ENCODE measurements at places on chromosomes 6 and 20. TPM values are rescaled to one million over a fixed set of nuclear protein-coding genes. Genes with fewer than 3 reads are reported as not detected.

Gene SLC17A3
- not detected for total RNA-seq

Gene SAYSD1
- total RNA-seq, result 14.2 TPM

Gene CFAP206
- total RNA-seq, result 1.0 TPM

Gene ETV7
- 0.45 TPM for total RNA-seq

Gene PLCB4
- 14.0 TPM for total RNA-seq

Gene RGS17
- 1.1 TPM for total RNA-seq

Gene SOD2
- 62.9 TPM for total RNA-seq

Gene CCN6
- not detected for total RNA-seq

Gene ELOVL4
- total RNA-seq, result 3.6 TPM

Gene MAP7
- total RNA-seq, result 15.5 TPM

- H3K4me1 ChIP-seq, result peaks cover 50% of the 10 kb centered on the region
- H3K36me3 ChIP-seq, result no peaks in the 10 kb centered on the region
- peak overlapping the region; percentile 74 for H3K27ac ChIP-seq
- H3K27me3 ChIP-seq, result no peaks in the 10 kb centered on the region
- DNase-seq, result no peak
- H3K4me3 ChIP-seq, result no peak overlapping the region
Measured at GRCh38 chr20:15256676-15257568, 919.5 kb upstream of the FLRT3 start.

GRCh38 chr6:137641474-137642077 lies 147.4 kb upstream of the OLIG3 start:
- DNase-seq, result no peak
- H3K4me1 ChIP-seq, result peaks cover 11% of the 10 kb centered on the region
- no peak overlapping the region for H3K4me3 ChIP-seq
- H3K27ac ChIP-seq, result no peak overlapping the region

DNA sequence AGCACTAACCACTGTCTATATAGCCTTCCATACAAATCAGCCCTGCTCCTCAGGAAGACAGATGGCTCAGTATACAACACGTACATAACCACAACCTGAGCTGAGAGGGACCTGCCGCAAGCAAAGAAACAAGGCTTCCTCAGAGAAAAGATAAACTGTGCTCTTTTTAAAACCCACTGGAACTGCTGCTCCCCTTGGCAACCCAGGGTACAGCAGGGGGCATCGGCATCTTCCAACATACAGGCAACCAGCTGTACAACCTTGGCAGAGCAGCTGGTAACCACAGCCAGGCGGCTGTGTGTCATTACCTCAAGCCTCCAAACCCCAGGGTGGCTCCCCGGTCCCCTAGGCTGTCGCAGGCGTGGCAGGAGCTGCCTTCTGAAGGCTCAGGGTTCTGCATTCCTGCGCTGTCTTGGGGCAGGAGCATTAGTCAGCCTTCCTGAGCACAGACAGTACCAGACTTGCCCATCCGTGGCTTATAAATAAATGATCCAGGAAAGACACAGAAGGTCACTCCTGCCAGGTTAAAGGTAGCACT lies 249.5 kb downstream of the ADGRG6 start:
- H3K36me3 ChIP-seq, result no peaks in the 10 kb centered on the region
- no peak overlapping the region for H3K27ac ChIP-seq
- no peak for DNase-seq
- no peaks in the 10 kb centered on the region for H3K27me3 ChIP-seq

DNA sequence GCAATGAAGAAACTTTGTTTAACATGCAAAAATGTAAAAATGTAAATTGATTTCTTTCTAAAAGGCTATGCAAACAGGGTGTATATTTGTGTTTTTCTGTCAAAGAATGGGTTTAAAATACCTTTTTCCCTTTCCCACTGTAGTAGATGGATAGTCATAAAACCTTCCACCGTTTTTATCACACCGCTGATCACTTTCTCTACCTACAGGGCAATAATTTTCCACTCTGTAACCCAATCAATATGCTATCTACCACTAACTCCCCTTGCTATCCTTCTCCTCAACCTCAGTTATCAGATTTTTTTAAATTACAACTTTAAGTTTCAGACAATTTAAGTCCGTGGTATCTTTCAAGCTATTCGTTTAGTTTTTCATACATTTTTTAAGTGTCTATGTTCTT lies 91.4 kb upstream of the ARID1B start:
- no peaks in the 10 kb centered on the region for H3K36me3 ChIP-seq
- peak overlapping the region; percentile 97 for H3K27ac ChIP-seq
- H3K4me1 ChIP-seq, result peaks cover 11% of the 10 kb centered on the region
- DNase-seq, result no peak

- no peaks in the 10 kb centered on the region for H3K36me3 ChIP-seq
- no peak for DNase-seq
- peaks cover 48% of the 10 kb centered on the region for H3K27me3 ChIP-seq
- H3K4me1 ChIP-seq, result peaks cover 26% of the 10 kb centered on the region
- no peak within 1 kb of the TSS for H3K27ac ChIP-seq
Measured at GRCh38 chr6:36336779-36337241, at the start of gene BNIP5. TSS of gene BNIP5 (minus strand) at chr6:36336888. CDS start at chr6:36330690, 6,198 bp downstream.

DNA sequence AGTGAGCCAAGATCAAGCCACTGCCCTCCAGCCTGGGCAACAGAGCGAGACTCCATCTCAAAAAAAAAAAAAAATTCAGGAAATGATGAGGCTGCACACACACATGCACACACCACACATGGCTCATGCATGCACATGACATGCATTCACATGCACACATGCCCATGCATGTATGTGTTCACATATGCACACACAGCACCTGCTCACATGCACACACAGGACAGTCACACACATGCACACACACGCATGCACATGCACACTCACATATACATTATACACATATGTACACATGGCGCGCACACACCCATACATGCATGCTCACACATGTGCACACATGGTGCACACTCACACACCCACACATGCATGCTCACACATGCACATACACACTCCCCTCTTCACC lies 22.5 kb downstream of the RIPOR3 start:
- no peak overlapping the region for H3K4me3 ChIP-seq
- no peak for DNase-seq
- no peak overlapping the region for H3K27ac ChIP-seq
- no peaks in the 10 kb centered on the region for H3K36me3 ChIP-seq
- peaks cover 25% of the 10 kb centered on the region for H3K4me1 ChIP-seq

DNA sequence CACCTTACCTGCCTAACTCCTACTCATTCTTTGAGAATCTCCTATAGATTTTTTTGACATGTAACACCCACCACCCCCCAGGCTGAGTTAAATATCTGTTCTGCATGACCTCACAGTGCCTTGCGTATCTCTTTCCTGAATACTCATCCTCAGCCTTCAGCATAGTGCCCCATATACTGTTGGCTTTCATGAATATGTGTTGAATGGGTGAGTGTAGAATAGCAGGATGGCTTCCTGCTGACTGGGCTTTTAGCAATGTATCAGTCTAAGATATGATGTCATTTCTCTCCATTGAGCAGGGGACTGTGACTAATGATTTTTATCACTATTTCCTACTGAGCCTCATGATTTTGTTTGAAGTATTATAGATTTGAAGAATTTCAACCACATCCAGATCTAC lies 361.6 kb upstream of the MARCKS start:
- H3K4me3 ChIP-seq, result no peak overlapping the region
- no peaks in the 10 kb centered on the region for H3K27me3 ChIP-seq
- no peak for DNase-seq
- H3K36me3 ChIP-seq, result no peaks in the 10 kb centered on the region
- H3K4me1 ChIP-seq, result no peaks in the 10 kb centered on the region
- H3K27ac ChIP-seq, result no peak overlapping the region

DNA sequence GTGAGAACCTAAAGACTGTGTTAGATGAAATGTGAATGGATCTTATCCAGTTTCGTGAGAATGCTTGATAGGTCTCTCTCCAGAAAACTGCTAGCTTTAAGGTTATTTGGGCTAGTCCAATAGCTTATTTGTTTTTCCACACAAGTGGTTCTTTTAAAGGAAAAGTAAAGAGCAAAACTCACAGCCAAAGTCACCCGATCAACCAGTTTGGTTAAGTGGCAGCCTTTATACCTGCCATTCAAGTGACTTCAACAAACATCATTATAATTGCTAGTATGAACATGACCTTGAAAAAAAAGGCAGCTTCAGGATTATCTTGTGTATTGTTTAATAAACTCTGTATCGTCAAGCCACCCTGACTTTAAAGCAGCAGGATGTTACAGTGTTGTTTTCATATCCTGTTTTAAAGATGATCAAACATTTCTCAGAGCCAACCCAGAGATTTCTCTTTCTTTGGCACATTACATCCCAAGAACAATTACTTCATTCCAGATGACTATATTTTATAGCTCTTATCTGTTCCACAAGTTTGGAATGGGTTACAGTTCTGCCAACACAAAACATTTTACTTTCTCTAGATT lies 253.4 kb downstream of the EPHA7 start:
- no peak for DNase-seq
- H3K4me3 ChIP-seq, result no peak overlapping the region
- no peaks in the 10 kb centered on the region for H3K27me3 ChIP-seq
- no peak overlapping the region for H3K27ac ChIP-seq
- H3K4me1 ChIP-seq, result no peaks in the 10 kb centered on the region

DNA sequence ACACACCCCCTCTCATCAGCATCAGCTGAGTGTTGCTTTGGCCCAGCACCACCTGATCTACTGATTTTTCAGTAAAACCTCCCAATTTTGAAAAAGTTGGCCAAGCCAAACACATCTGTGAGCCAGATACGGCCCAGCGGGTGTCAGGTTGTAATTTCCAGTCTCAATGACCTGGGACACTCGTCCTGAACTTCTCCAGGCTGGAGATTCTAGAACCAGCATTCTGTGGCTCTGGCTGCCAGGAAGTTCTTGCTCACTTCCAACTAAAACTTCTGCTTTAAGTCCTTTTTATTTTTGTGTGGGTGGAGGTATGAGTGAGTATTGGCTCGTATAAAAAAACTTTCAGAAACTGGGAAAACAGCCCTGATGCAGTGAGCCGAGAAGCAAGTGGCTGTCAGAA lies 5.1 kb downstream of the KIAA1755 start:
- peaks cover 11% of the 10 kb centered on the region for H3K4me1 ChIP-seq
- H3K27ac ChIP-seq, result no peak overlapping the region
- DNase-seq, result no peak
- H3K4me3 ChIP-seq, result no peak overlapping the region

DNA sequence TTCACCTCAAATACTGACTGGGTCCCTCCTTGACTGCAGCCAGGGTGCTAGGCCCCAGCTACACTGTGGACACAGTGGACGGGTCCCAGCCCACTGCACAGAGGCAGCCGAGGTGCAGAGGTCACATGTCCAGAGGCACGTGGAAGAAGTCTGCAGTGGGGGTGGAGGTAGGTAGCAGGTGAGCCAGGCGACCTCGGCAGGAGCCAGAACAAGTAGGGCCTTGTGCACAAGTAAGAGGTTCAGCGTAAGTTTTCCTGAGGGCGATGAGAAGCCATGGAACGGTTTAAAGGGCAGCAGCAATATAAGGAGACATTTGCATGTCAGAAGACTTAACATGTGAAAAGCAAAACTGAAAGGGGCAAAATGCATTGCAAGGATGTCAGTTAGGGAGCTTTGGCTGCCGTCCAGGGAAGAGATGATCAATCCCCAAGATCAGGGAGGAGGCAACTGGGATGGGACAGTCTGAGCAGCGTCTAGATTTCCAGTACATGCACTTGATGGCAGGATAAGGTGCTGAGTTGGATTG lies 49.7 kb upstream of the SNX9 start:
- no peak overlapping the region for H3K4me3 ChIP-seq
- H3K27ac ChIP-seq, result peak overlapping the region; percentile 48
- H3K36me3 ChIP-seq, result peaks cover 3% of the 10 kb centered on the region
- H3K27me3 ChIP-seq, result peaks cover 5% of the 10 kb centered on the region
- no peak for DNase-seq
- peaks cover 13% of the 10 kb centered on the region for H3K4me1 ChIP-seq

DNA sequence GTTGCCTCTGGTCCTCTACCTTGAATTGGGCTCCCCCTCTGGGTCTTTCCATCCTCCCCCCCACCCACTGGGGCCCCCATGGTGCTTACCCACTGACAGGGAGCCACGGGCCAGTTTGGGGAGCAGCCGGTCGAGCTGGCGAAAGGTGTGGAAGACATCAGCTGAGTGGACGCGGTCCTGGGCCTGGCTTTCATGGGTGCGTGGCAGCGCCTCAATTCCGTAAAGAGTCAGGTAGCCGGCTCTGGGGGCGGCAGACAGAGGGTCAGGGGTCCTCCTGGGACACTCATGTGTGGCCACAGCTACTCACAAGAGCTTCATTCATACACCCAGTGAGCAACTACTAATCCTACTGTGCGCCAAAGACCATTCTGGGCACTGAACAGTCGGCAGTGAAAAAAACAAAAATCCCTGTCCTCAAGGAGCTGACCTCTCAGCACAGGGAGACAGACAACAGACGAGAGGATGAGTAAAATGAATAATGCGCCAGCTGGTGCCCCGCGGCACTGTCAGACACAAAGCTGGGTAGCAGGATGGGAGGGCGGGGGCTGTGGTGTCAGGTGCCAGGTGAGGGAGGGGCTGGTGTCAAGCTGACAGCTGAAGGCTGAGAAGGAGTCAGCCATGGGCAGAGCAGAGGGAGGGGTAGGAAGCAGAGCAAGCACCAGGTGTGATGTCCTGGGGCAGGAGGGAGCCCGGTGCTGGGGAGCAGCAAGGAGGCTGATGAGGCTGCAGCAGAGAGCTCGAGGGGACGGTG lies 28.3 kb downstream of the PTGIS start:
- no peak overlapping the region for H3K4me3 ChIP-seq
- peaks cover 54% of the 10 kb centered on the region for H3K36me3 ChIP-seq
- H3K4me1 ChIP-seq, result no peaks in the 10 kb centered on the region
- no peaks in the 10 kb centered on the region for H3K27me3 ChIP-seq
- H3K27ac ChIP-seq, result no peak overlapping the region
- no peak for DNase-seq

GRCh38 chr6:32182555-32182981 lies 1.5 kb downstream of the AGER start:
- DNase-seq, result no peak
- H3K27ac ChIP-seq, result peak overlapping the region; percentile 21
- no peak overlapping the region for H3K4me3 ChIP-seq
- no peaks in the 10 kb centered on the region for H3K27me3 ChIP-seq
- peaks cover 25% of the 10 kb centered on the region for H3K36me3 ChIP-seq

GRCh38 chr6:105726902-105727655 lies 324.2 kb upstream of the PREP start:
- H3K36me3 ChIP-seq, result no peaks in the 10 kb centered on the region
- no peak for DNase-seq
- peaks cover 4% of the 10 kb centered on the region for H3K4me1 ChIP-seq
- H3K27ac ChIP-seq, result no peak overlapping the region
- H3K27me3 ChIP-seq, result peaks cover 3% of the 10 kb centered on the region
